ENCODE measurements at places on chromosomes 2 and 18. TPM values are rescaled to one million over a fixed set of nuclear protein-coding genes. Genes with fewer than 3 reads are reported as not detected.

- H3K27me3 ChIP-seq = no peaks in the 10 kb centered on the region
- H3K4me3 ChIP-seq = no peak overlapping the region
- H3K4me1 ChIP-seq = peaks cover 11% of the 10 kb centered on the region
Observed at GRCh38 chr2:19819097-19820065, 82.4 kb downstream of the TTC32 start.

DNA sequence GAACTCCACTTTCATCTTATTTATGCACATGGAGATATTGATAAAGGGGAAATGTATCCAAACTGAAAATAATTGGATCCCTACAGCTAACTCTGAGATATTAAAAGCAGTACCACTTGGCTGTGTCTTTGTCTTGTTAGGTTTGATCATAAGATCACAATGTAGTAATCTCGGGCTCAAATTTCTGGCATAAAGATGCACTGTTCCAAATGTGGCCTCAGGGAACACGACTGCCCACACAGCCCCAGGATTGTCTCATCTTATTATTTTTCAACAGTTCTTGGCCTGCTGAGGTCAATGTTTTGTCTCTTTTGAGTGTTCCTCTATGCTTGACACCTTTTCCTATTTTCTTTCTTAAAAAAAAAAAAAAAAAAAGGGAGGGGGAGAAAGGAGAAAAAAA, 114.1 kb downstream of the GBX2 start:
- peaks cover 13% of the 10 kb centered on the region for H3K36me3 ChIP-seq
- no peaks in the 10 kb centered on the region for H3K27me3 ChIP-seq
- H3K4me3 ChIP-seq = no peak overlapping the region
- DNase-seq = no peak
- H3K27ac ChIP-seq = no peak overlapping the region

DNA sequence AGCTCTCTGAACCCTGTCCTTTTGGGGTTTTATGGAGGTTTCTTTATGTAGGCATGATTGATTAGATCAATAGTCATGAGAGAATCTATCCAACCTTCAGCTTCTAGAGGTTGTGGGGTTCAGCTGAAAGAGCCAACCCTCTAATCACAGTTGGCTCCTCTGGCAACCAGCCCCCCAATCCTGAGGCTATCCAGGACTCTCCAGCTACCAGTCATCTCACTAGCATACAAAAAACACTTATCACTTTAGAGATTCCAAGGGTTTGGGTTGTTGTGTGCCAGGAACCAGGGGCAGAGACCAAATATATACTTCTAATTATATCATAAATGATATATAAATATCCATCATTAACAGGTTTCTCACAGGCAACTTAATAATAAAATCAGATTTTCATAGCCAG, 11.7 kb downstream of the WDPCP start:
- H3K27ac ChIP-seq = no peak overlapping the region
- no peaks in the 10 kb centered on the region for H3K36me3 ChIP-seq
- no peak overlapping the region for H3K4me3 ChIP-seq
- no peaks in the 10 kb centered on the region for H3K4me1 ChIP-seq
- H3K27me3 ChIP-seq = no peaks in the 10 kb centered on the region
- DNase-seq = no peak

GRCh38 chr18:74152857-74153256, 4.5 kb downstream of the TIMM21 start:
- H3K4me1 ChIP-seq = peaks cover 18% of the 10 kb centered on the region
- no peak overlapping the region for H3K4me3 ChIP-seq

DNA sequence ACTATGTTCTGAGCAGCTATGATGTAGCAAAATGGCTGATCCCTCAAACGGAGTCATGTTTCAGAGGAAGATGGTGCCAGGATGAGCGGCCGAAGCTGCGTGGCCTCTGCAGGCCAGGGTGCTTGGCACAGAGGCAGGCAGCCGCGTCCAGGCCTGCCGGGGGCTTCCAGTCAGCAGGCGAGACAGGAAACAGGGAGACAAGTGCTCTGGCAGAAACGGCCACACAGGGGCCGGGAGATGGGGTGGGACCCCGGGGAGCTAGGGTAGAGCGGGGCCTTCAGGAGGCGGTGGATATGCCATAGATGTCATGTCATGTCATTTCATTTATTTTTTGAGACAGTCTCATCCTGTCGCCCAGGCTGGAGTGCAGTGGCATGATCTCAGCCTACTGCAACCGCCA, 50.7 kb downstream of the EIPR1 start:
- DNase-seq = no peak
- no peaks in the 10 kb centered on the region for H3K27me3 ChIP-seq

DNA sequence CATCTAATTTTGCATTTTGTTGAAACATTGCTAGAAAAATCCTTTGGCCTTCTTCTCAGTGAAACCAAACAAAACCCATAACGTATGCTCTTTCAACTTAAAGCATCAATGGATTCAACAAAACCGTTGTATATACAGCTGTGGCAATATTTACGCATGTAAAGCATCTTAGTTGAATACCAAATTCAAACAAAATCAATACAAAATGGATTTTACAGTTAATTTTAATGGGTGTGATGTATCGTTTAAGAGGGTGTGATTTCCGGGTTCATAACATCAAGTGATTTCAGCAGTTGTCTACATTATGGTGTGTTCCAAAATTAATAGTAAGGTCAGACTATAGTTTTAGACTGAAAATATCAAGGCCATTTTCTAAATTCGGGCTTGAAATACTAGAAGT, 198.2 kb downstream of the TGIF1 start:
- H3K27me3 ChIP-seq = no peaks in the 10 kb centered on the region
- DNase-seq = no peak
- H3K27ac ChIP-seq = no peak overlapping the region
- H3K36me3 ChIP-seq = no peaks in the 10 kb centered on the region

DNA sequence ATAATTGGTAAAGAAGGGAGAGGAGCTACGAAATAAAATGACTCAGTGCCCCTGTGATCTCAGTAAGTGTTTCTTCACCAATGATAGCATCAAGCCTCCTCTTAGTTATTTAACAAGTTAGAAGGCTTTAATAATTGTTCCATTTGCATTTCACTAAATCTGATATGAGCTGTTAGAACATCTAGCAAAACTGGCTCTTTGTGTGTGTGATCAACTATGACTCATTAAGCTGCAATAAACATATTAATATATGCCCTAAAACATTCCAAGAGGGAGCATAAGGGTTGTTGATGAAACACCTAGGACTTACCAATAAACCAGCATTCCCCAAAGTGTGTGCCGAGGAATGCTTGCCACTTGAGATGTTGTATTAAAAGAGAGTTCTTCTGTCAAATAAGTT, 115.2 kb downstream of the OSBPL6 start:
- H3K36me3 ChIP-seq = no peaks in the 10 kb centered on the region
- H3K27ac ChIP-seq = no peak overlapping the region
- H3K27me3 ChIP-seq = no peaks in the 10 kb centered on the region
- no peaks in the 10 kb centered on the region for H3K4me1 ChIP-seq

- H3K27me3 ChIP-seq = no peaks in the 10 kb centered on the region
- no peak overlapping the region for H3K4me3 ChIP-seq
- DNase-seq = no peak
Observed at GRCh38 chr2:49444005-49444404, 289.7 kb upstream of the FSHR start.

DNA sequence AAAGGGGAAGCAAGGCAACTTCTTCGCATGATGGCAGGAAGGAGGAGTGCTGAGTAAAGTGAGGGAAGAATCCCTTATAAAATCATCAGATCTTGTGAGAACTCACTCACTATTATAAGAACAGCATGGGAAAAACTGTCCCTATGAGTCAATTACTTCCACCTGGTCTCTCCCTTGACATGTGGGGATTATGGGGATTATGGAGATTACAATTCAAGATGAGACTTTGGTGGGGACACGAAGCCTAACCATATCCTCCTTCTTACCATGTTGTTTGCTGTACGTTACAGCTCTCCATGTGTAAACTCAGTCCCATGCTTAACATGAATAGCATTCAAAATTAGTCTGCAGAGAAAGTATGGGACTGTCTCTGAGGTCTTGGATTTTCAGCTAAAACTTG, 1096.8 kb upstream of the ACVR2A start:
- H3K4me3 ChIP-seq = no peak overlapping the region
- H3K4me1 ChIP-seq = no peaks in the 10 kb centered on the region
- DNase-seq = no peak
- H3K27ac ChIP-seq = no peak overlapping the region
- no peaks in the 10 kb centered on the region for H3K27me3 ChIP-seq

Gene SERPINB13
- not detected for total RNA-seq

Gene SCLY
- 8.1 TPM for total RNA-seq

Gene SIX2
- 0.61 TPM for total RNA-seq

Gene ALPI
- total RNA-seq = not detected

Gene RSAD2
- 4.3 TPM for total RNA-seq

Gene POTEJ
- not detected for total RNA-seq
